ENCODE measurements at places on chromosomes 7 and 10.

DNA sequence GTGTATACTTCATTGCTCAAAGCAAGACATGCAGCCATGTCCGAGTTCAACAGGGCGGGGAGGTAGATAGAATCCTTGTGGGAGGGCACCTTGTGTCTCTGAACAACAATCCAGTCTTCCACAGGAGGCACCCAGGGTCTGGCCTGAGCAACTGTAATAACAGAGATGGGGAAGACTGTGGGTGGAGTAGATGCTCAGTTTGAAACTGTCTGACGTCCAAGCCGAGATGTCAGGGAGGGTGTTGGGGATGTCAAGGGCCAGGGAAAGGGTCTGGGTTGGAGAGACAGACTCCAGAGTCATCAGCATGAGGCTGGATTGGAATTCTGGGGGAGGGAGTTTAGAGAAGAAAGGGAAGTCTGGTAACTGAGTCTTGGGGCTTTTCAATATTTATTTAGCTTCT, 88.0 kb downstream of the FANK1 start:
- no peak for DNase-seq

- no peak for DNase-seq
Measured at GRCh38 chr7:74103219-74103772, 19.7 kb downstream of the LIMK1 start.

- peak; percentile 17 for DNase-seq
Measured at GRCh38 chr10:35946556-35946955, 304.5 kb upstream of the FZD8 start.

DNA sequence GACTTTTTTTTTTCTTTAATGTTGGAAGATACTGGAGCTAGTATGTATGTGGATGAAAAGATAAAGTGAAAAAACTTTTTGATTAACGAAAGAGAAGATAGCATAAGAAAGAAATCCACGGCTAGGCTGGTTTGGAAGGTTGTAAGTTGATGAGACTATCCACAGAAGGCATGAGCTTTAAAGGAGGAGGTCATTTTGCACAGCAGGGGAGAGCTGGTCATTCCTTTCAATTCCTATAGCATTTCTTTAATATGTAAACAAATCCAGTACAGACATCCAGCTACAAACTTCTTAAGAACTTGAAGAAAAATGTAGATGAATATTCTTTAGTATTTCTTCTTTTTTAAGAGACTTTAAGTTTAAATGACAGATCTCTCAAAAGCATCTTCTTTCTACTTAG, 281.3 kb downstream of the CACNA2D1 start:
- no peak for DNase-seq

DNA sequence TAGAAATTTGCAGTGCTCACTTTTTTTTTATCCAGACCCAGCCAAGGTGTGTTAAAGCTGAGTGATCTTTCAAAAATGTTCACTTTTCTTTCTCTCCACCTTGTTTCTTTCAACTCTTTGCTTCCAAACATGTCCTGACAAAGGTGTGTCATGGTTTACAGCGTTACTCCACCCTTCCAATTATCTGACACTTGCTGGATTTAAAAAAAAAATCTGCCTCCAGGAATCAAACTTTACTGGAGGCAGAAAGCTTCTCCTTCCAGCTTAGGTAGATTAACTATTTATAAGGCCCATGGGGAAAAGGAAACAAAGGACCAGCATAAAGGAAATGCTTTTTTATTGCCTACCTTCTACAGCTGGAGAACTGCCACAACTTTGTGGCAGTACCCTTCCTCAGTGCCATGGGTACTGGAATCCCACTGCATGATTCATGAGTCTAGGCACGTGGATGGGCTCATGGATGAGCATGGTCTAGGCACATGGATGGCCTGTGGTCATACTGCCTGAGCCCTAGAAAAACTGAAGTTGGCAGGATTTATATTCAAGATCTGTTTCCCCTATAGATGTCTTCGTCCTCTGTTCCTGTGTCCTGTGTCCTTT, at the start of gene COL17A1:
TSS of gene COL17A1 (minus strand) at position 80 of the 600 bp plus-strand sequence. CDS start 5,207 bp downstream, outside the sequence.
- no peak for DNase-seq

- no peak for DNase-seq
Measured at GRCh38 chr7:39605087-39605486, 18.3 kb upstream of the RALA start.

- no peak for DNase-seq
Measured at GRCh38 chr10:11601670-11602069, 9.8 kb downstream of the USP6NL start.

DNA sequence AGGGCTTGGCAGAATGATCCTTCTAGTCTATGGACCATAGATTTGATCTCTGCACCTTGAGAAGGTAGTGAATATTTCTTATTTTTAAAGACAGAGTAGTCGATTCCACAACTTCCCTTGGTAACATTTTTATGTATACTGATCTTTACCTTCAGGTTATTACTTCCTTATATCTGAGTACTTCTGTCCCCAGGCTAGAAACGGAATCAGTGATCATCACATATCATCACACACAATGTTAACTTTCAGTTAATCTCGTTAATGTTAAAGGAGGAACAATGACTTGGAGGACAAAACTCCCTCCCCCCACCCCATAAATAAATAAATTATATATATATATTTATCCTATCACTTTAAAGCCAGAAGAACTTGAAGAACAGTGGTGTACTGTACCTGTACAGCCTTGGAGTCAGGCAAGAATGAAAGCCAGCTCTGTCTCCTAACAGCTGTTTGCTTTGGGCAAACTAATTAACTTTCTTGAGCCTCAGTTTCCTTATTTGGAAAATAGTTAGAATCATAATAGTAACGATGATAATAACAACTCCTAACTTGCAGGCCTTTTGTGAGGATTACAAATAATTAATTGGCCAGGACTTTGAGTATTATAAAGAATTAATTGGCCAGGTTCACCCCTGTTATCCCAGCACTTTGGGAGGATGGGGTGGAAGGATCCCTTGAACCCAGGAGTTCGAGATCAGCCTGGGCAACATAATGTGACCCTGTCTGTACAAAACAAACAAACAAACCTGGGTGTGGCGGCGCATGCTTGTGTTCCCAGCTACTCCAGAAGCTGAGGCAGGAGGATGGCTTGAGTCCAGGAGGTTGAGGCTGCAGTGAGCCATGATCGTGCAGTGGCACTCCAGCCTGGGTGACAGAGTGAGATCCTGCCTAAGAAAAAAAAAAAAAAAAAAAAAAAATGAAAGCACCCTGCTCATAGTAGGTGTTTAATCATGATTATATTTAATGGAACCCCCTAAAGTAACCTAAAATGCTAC, 63.5 kb downstream of the SAMD9 start:
- no peak for DNase-seq

- no peak for DNase-seq
Measured at GRCh38 chr10:125505648-125506047, 177.3 kb downstream of the TEX36 start.

- DNase-seq, result no peak
Measured at GRCh38 chr10:6795541-6795940, 215.5 kb upstream of the PRKCQ start.

DNA sequence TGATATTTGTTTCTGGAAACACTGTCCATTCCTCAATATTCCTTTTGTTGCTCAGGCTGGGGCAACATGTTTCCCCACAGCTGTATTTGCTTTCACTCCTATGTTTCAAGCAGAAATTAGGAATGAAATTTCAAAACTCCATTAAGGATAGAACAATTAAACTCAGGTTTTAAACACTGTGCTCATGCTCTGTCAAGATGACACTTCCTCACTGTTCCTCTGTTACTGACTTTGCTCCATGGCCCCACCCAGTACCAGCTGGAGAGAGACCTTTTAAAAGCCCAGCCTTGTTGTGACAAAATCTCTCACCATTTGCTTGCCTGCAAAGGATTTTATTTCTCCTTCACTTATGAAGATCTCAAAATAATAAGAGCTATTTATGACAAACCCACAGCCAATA, 197.4 kb downstream of the ELMO1 start:
- no peak for DNase-seq

DNA sequence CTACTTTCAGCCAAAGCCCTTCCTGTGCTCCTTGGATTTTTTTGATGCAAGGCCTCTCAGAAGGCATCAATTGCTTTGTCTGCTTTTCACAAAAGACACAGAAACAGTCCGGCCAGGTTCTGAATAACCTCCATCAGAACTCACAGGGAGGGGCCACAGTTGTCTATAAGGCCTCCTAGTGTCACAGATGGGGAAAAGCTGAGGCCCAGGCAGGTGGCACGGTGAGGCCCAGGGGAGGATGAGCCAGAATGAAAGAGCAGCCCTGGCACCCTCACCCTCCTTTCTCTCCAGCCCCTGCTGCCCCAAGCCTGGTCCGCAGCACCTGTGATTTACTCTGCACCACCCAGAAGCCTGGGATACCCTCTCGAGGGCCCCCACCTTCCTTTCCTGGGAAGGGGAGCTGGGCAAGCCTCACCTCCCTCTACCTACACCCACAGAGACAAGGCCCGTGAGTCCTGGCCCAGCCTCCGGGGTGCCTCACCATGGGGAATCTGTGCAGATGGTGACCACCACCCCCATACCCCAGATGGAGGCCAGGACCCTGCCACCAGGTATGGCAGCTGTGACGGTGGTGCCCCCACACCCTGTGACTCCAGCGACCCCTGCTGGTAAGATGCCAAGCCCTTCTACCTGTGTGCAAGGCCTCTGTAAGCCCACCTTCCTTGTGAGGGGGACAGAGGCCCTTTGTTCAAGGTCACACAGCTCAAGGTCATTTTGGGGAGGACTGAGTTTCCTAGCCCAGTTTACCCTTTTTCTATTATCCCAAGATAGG, 26.2 kb upstream of the ZNF467 start:
- DNase-seq, result no peak

- DNase-seq, result no peak
Measured at GRCh38 chr7:151871189-151871735, 5.7 kb downstream of the PRKAG2 start.

DNA sequence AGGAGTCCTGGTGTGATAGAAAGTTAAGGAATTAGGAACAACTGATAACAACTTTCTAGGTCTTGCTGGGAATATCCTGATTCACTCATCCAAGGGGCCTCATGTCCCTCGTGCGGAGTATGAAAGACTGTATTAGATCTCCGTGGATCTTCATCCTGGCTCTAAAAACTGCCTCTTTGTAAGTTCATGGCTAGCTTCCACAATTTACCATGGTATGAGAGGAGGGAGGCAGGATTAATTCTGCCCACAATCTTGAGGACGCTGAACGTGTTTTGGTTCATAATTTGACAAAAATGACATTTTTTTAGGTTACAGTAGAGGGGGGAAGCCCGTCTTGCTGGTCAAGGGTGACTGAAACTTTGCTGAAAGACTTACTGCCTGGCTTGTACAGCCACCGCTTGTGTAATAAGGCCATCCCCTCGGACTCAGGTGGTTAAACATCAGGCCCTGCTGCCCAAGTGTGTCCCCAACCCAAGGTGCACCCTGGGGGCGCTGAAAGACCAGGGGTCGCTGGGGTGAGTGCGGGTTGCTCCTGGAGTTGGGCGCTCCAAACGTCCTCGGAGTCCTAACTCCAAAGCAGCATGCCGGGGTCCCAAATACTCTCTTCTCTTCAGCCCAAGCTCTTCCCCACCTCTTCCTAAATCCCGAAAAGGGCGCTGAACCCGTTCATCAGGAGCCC, 733 bp downstream of the HIBADH start:
- DNase-seq, result no peak
